ENCODE measurements at places on chromosomes 3 and 15.

GRCh38 chr3:5004319-5005152 lies 25.3 kb downstream of the BHLHE40 start:
- no peak for DNase-seq

DNA sequence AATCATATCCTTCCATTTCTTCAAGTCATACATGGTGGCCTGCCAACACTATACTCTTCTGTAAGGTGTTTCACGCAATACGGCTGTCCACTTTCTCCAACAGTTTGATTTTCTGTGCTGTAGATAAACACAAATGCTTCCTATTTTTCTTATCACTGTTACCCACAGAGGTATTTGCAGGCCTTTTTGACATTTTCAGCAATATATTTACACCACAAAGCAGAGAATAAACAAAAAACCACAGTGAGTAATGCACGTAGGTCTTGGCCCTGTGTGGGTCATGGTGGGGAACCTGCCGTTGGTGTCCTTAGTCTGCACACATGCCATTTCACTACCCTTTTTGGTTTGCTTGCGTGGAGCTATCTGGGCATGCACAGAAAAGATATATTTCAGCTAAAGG lies 59.5 kb downstream of the LRRC28 start:
- DNase-seq: no peak

- no peak for DNase-seq
These were observed 49.5 kb downstream of the APBA2 start for GRCh38 chr15:28935316-28935715.

DNA sequence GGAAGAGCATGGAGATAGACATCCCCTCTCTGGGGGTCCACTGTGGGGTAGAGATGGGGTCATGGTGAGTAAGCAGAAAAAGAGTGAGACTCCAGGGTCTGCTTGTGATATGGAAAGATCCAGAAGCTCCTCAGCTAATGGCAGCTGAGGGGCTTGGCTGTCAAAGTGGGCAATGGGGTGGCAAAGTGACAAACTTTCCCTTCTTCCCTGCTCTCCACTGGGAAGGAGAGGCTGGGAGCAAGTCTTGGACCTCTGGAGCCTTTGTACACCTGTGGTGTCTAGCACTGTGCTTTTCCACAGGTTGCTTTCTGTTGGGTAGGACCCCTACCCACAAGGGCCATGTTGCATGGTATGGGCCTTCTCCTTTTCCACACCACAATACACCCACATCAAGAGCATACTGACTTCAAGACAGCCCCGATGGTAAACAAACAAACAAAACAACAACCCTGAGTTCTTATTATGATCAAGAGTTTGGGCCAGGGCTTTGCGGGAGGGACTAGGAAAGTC lies 3.5 kb downstream of the ITGA11 start:
- DNase-seq: no peak

DNA sequence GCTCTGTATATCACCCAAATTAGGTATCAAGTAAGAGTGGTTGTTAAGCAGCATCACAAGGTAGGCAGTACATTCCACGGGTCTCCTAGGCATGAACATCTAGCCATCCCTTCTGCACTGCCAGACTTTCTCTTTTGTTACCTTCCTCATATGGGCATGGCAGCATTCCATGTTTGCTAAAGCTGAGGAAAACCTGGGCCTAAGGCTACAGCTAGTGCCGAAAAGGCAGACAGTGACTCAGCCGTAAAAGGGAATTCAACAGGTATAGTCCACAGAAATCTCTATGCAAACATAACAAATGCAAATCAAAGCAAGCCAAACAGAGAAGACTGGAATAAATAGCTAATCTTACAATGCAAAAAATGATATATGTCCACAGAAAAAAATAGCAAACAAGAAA lies 645.4 kb downstream of the ZBBX start:
- DNase-seq: no peak

DNA sequence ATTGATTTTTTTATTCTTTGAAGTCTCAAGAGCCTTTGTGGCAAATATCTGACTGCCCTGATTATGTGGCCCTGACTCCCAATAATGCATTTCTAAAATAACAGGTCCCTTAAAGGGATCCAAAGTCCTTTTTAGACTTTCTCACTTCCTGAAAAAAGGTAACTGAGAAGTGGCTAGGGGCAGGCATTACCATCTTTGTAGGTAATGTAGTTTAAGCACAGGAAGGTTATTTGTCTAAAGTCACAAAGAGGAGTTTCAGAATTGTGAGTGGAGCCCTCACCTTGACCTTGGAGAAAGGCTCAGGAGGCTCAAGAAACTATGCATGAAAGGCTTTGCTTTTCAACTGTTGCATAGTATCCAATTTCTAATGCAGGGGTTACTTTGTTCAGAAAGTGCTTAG lies 142.9 kb upstream of the MRPL3 start:
- no peak for DNase-seq
